ENCODE measurements at places on chromosomes 2 and 18.

GRCh38 chr2:175595139-175595538 is 406.9 kb downstream of the LNPK start:
- DNase-seq, result no peak

- DNase-seq, result no peak
Measured at GRCh38 chr2:66574701-66575624, 140.0 kb downstream of the MEIS1 start.

DNA sequence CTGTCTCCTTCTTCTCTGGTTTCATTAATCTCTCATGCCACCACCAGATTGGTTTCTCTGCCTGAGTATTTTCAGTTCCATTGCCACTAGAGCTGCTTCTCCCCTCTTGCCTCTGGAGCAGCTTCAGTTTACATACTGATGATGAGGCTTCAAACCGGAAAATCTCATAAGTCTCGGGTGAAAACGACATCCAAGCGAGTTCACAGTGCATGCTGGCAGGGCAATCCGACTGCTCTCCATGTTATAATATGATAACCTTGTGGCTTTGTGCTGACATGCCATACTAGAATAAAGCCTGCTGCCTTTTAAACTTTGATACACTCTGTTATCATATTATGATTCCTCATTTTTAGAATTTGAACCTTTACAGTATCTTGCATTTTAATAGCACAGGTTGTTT is 153.5 kb downstream of the PRPF40A start:
- DNase-seq, result no peak

DNA sequence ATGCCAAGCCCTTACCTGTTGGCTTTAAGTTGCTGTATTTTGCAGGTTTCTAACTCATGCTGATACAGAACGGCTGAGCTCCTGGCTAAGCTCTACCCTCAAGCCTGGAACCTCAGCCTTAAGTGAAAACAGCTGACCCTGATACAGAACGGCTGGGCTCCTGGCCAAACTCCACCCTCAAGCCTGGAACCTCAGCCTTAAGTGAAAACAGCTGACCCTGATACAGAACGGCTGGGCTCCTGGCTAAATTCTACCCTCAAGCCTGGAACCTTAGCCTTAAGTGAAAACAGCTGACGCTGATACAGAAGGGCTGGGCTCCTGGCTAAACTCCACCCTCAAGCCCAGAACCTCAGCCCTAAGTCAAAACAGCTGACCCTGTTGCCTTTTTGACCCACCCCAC is 17.6 kb upstream of the DNER start:
- DNase-seq, result no peak

DNA sequence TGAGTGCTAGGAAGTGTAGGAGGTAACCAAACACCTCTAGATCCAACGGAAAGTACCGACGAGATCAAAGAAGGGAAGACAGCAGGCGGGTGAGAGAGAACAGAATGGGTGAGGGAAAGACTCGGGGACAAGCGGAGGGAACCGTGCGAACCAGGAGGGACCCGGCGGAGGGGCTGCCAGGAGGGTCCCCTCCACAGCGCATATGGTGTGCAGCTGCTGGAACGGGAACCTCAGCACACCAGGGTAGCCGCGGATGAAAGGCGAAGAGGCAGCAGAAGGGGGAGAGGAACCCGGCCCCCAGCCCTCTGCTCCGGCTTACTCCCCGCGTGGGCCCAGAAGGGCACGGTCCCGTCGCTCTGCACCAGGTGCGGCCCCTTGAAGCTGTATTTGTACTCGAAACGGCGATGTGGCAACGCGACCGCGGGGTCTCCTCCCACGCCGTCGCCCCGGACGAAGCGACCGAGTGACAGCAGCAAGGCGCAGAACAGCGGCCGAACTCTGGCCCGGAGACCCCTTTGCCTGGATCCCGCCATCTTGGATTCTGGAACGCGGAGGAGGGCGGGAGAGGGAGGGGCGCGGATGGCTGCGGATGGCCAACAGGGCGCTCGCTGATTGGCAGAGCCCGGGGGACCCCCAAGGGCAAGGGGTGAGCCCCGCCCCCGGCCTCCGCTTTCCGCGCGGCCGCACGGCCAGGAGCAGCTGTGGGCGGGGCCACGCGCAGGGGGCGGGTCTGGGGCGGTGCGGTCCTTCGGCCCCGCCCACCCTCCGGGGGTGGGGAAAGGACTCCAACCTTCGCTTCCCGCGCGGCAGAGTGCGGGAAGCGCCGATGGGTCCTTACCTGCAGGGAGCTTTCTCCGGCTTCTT is at the start of gene LMAN1:
Gene LMAN1 (minus strand): TSS at position 554 of the 864 bp plus-strand sequence. CDS start 21 bp downstream, at position 533.
- peak; percentile 95 for DNase-seq

DNA sequence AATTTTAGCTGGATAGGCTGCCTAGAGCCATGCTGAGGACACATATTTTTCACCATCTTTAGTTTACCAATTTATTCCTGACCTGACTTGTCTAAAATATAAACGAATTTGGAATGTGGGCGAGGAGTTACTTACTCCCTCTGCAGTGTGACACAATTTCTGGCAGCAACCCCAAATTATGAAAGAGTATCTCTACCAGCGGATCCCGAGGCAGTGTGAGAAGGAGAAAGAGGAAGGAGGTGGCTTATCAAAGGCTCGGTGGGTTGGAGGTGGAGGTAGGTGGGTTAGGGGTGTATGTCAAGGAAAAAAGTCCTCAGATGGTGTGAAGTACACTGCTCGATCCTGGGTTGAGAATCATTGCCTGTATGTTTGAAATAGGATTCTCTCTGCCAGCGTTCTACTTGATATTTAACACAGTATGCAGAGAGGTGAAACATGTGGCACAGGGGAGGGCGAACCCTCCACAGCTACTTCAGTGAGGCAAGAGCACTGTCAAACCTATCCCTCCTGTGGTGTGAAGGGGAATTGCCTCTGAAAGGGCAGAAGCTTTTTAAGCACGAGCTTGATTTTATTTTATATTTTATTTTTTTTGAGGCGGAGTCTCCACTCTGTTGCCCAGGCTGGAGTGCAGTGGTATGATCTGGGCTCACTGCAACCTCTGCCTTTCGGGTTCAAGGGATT is 76.0 kb downstream of the RFTN2 start:
- peak; percentile 47 for DNase-seq

All from activated CD8-positive, alpha-beta T cell treated with anti-CD3 and anti-CD28 coated beads, Interleukin-2, amount 10 ng/mL, durations not matched to agents 7 days and 5 days (primary cell).